ENCODE measurements at places on chromosomes 1 and 21.

DNA sequence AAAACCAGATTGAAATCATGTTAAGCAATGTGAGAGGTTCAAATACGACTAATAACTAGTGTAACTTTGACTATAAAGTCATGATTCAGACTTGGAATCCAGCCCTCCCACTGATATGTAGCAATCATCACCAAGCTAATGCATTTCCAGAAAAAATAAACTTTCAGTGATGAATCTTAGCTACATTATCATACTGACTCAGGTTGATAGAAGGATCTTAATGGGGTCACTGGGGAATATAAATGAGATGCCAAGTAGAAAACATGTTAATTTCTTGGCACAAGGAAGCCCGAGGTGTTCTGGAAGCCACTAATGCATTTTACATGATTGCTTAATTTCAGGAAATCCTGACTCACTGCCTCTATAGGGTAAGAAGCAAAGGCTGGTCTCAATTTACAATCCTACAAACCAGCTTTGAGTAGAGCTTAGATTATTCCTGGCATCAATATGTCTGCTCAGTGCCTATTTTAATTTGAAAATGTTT is 67.7 kb downstream of the SELENOF start:
- no peak for DNase-seq

DNA sequence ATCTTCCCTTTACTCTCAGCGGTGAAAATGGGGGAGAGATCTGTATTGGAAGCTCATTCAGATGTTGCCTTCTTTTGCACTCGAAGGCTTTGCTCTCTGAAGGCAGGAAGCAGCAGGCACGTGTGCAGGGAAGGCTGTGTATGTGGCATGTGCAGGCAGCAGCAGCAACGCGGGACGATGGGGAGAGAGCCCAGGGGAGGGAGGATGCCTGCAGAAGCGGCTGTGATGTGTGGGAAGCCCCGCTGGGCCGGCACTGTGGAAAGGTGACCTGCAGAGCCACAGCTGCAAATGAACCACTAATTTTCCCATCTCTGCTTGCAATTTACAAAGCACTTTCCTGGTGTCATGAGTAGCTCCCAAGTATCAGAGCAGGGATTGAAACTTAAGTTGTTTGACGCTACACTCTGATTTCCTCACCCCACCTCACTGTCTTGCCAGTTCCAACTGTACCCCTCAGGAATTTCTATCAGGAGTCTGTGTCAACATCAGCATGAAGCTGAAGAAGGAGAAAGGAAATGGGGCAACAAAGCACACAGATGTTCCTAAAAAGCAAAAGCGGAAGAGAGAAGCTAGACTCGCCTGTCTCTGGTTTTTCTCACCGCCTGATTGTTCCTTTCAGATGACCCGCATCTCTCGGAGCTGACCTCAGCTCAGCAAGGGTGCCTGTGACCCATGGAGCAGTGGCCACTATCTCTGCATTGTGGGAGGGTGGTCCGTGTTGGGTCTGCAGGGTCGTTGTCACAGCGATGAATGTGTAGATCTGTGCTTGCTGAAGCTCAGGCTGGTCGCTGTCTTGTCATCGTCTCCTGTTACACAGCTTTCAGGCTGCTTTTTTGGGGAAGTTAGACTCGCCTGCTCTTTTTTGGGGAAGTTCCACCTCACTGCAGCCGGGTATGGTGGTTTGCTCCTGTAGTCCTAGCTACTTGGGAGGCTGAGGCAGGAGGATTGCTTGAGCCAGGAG is 156.1 kb downstream of the KIF26B start:
- DNase-seq: no peak

DNA sequence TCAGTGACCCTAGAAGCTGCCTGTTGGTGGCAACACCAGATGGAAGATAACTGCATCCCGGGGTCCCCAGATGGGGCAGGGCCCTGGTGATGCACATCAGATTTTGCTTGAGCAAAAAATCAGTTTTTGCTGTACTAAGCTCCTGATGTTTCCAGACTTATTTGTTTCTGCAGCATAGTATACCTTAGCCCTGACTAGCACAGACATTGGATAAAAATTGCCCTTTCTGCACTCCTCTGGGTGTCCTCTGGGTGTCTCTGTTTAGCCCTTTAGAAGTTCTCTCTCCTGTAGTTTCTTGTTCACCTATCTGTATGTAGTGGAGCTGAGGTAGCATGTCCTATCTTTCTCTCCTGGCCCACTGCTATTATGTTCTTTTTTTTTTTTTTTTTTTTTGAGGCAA is 30.3 kb upstream of the PLA2G2C start:
- no peak for DNase-seq

- no peak for DNase-seq
Observed at GRCh38 chr1:239049571-239049970, 336.8 kb upstream of the CHRM3 start.

- DNase-seq: no peak
Observed at GRCh38 chr1:46001081-46001785, 131.2 kb downstream of the PIK3R3 start.

DNA sequence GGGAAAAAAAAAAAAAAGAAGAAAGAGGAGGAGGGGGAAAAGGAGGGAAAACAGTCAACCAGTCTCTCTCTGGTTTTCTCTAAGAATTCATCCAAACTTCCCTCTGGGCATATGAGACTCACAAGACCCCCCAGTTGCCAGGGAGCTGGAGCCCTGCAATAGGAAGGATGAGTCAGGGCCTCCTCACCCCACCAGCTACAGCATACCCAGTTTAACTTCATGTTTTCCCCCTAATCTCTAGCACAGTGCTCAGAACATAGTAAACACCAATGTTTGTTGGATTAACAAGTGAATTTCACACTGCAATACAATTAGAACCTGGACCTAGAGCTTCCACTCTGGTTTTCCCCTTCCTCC is 7.8 kb downstream of the F11R start:
- DNase-seq: no peak

GRCh38 chr1:39081271-39082009 is 55.3 kb downstream of the NDUFS5 start:
- DNase-seq: peak; percentile 41

DNA sequence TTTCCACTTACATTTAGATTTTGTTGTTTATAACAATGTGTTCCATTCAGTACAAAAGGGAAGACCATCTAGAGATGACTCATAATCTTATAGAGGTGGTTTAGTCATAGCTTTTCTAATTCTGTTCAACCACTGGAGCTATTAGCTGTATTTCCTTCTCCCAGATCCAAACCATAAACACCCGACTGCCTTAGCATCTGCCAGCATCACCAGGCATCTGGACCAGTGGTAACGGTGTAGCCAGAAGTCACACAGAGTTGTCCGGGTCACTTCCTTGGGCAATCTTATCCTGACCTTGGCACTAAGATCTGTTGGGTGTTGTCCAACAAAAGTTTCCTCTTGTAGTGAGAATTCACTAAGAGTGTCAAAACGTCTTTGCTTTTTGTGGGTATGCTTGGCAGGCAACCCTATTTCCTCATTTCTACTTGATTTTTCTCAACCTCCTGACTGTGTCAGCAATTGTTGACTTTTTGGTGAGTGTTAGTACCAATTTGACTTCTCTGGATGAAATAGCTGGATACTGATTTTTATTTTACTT is 372.1 kb upstream of the B3GALT2 start:
- DNase-seq: peak; percentile 24

- DNase-seq: no peak
Observed at GRCh38 chr1:94693029-94693428, 127.1 kb upstream of the SLC44A3 start.

DNA sequence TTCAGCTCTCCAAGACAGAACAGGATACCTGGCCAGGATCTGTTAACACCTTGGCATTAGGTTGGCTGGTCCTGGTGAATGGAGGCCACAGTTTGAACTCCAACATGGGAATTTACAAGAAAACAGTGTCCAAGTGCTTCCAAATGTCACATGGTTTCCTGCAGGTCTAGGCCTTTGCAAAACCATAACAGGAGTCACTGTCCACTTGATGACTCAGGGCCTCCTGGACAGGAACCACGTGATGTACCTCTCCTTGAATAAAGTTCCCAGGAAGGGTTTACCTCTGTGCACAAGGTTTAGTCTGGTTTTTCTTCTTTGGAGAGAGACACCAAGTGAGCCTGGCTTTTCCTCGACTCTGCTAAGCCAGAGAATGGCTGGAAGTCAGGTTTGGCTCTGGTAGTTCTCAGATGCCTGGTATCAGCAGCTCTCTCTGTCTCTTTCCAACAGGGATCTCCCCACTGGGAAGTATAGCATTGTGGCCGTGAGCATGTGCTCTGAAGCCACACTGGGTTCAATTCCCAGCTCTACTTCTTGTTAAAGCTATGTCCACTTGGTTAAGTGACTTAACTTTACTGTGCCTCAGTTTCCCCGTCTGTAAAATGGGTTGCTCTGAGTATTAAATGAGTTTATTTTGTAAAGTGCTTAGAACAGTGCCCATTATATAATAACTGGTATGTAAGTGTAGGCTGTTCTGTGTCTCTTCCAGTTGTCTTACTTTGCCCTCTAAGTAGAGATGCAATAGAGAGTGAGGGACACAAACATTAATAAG is 27.3 kb upstream of the TMEM61 start:
- DNase-seq: no peak

- DNase-seq: no peak
Observed at GRCh38 chr1:220157738-220158137, 63.8 kb downstream of the IARS2 start.

- DNase-seq: peak; percentile 94
Observed at GRCh38 chr1:166838766-166839599, at the start of gene POGK. Gene POGK (plus strand): TSS chr1:166839475. CDS start chr1:166840957, 1,482 bp downstream.

GRCh38 chr1:192920412-192920811 is 111.6 kb downstream of the RGS2 start:
- DNase-seq: no peak

DNA sequence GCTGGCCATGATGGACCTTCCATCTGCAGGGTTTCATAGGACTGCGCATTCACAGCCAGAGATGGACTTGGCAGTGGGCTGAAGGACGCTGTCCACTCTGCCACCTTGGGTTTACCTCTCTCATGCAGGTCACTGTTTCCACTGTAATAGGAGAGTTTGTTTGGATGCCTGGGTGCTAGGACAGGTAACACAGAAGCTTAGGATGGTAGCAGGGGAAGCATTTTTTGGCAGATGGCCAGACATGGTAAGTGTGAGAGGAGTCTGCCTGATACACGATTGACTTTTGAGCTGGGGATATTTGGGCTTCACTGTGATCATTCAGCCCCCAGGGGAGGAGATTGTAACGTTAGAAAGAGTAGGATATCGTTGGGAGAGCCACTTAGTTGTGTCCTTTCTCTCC is 11.8 kb downstream of the PSEN2 start:
- DNase-seq: no peak

- DNase-seq: no peak
Observed at GRCh38 chr1:228280961-228281591, 73.2 kb downstream of the OBSCN start.
